Karpas-422 (cell line): ENCODE measurements at places on chromosomes 12 and 14.

DNA sequence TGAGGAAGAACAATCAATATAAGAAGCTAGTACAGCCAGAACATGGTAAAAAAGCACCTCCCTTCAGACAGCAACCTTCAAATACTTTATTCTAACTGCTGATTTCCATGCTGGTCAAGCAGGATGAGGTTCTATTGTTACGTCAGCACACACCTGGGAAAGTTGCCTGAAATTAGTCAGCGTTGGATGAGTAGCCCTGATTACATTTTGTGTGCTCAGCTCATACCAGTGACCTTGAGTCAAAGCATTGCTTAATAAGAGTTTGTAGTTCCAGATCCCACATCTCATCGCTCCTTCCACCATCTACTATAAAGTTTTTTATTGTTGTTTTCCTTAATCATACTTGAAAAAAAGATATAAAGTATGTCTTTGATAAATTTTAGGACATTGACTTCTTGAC, 361.5 kb downstream of the EGLN3 start:
- no peak for DNase-seq

DNA sequence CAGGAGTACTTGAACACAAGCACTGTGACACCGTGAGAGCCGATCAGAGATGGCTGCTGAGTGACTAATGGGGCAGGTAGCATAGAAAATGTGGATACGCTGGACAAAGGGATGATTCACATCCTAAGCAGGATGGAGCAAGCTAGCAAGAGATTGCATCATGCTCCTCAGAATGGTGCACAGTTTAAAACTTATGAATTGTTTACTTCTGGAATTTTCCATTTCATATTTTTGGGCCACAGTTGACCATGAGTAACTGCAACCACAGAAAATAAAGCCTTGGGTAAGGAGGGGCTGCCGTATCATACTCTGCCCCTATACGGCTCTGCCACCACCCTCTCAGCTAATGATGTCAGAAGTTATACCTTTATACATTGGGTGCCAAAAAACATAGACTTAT, 23.3 kb upstream of the MARK3 start:
- DNase-seq: no peak

GRCh38 chr12:21906919-21907493, 34.2 kb downstream of the ABCC9 start:
- no peak for DNase-seq

DNA sequence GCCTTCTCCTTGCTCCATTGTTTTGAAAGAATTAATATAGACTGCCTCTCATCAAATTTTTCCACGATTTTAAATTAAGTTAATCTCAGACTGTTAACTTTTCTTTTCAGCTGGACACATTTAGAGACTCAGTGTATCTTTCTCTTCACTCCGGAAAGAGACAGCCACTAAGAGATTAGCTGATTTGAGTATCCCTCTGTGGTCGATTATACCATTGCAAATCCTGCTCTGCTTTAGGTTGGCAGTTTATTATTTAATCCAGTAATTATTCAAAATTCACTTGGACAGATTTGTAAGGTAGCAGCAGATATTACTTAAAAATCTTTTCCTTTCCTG, 588 bp upstream of the TWF1 start:
- peak; percentile 71 for DNase-seq

GRCh38 chr12:14514154-14514842, 53.4 kb downstream of the PLBD1 start:
- DNase-seq: peak; percentile 83

- DNase-seq: no peak
Measured at GRCh38 chr12:116624516-116624915, 65.3 kb downstream of the MAP1LC3B2 start.

DNA sequence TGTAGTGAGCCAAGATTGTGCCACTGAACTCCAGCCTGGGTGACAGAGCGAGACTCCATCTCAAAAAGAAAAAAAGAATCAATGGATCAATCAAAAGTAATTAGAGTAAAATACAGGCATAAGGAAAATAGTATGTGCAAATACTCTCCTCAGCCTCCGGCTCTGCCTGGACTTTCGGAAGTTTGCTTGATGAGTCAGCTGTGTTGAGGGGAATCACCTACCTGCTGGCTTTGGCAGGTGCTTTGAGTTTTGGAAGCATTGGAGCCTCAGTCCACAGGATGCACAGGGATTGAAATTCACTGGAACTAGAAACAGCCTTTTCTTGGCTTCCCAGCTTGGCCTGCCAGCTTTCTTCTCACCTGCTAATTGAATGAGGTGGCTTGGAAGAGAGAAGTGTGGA, 268.2 kb downstream of the PCNX1 start:
- no peak for DNase-seq

DNA sequence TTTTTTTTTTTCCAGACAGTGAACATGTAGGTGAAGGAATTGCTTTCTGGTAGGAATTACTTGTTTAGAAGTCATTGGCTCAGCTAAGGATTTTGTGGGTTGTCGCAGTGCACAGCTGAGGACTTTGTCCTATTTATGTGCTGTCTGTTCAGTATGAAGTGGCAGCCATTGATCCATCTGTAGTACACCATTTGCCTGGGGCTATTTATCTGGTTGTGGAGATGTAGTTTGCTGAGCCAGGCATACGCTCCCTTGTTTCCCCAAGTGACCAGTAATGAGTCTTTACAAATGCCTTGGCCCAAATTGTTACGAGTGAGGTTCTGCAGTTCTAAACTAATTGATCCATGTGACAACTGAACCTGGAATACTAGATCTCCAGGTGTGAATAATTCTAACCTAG, 140.1 kb downstream of the NRXN3 start:
- DNase-seq: no peak

DNA sequence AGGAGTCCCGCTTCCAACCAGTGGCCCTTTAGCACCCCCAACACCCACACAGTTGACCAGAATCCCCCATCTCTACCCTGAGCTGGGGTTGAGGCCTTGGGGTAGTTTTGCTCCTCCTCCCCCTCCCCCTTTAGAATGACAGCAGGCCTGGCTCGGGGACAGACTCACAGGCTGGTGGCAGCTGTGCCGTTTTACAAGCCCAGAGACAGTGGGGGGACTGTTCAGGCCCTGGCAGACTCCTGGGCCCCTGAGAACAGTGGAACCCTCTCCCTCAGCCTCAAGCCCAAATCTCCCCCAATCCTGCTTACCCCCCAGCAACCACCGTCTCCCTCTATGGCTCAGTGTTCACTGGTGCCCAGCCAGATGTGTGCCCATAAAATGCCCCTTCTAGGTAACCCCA, 10.1 kb downstream of the TMEM119 start:
- no peak for DNase-seq

DNA sequence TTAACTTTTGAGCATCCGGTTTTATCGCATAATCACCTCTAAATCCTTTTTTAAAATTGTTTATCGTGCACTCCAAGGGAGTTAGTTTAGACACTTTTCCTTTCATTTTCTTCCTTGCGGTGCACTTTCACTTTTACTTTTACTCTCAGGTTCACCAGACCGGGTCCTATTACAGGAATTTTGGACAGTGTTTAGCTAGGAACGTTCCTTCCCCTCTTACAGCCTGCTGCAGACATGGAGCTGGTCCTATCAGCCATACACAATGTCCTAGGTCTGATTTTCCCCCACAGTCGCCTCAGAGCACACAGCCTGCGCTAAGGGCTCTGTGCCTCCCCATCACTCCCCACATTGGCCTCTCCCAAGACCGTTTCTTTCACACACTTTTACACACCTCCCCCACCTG, 103.9 kb downstream of the ALG10 start:
- no peak for DNase-seq

DNA sequence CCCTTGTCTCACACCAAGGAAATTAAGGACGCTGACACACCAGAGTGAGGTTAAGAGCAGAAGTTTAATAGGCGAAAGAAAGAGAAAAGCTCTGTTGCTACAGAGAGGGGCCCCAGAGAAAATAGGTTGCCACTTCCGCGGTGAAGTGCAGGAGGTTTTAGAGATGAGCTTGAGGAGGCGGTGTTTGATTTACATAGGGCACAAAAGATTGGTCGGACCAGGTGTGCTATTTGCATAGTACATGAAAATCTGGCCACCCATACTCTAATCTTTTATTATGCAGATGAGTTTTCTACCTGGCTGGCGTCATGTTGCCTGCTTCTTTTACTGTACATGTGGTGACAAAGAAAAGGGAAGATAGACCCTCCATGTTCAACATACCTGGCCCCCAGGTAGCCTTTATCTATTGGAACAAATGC, 23.3 kb upstream of the MYF6 start:
- DNase-seq: no peak

- DNase-seq: no peak
Measured at GRCh38 chr12:68406134-68406576, 74.0 kb upstream of the MDM1 start.

GRCh38 chr12:47920913-47921312, 16.1 kb upstream of the VDR start:
- DNase-seq: no peak

- no peak for DNase-seq
Measured at GRCh38 chr14:57174466-57174865, 94.2 kb downstream of the EXOC5 start.

- peak; percentile 85 for DNase-seq
Measured at GRCh38 chr14:103562179-103562428, 353 bp downstream of the BAG5 start.

DNA sequence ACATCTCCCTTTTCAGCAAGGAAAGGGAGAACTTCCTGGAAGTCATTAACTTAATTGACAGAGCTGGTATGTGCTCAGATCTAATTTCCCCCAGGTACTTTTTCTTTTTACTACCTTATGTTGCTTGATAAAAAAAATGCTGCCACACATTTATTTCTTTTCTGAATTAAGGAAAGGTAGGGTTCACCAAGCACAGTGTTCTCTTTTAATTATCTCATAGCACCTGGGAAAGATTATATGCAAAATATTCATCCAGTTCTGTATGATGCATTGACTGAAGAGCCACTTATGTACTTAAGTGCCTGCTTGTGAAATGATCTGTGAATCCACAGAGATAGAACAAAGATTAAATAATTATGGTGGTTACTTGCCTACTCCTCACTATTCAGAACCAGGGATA, 25.1 kb downstream of the KCNC2 start:
- no peak for DNase-seq

DNA sequence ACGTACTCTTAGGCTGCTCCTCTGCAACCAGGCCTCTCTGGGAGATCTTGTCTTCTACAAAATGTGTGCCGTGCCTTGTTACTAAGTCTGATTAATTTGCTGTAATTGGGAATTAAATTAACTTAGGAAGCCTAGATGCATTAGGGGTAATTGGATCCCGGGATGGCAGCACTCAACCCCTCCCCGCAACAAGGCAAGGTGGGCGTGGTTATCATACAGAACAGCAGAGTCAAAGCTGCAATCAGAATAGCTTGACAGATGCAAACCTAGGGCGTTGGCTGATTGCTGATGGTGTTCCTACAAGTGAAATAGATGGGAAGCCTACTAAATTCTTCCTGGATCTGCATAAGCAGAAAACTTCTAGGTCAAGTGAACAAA, 34.5 kb upstream of the NFYB start:
- DNase-seq: no peak

- no peak for DNase-seq
Measured at GRCh38 chr12:28817524-28817923, 331.6 kb upstream of the FAR2 start.

DNA sequence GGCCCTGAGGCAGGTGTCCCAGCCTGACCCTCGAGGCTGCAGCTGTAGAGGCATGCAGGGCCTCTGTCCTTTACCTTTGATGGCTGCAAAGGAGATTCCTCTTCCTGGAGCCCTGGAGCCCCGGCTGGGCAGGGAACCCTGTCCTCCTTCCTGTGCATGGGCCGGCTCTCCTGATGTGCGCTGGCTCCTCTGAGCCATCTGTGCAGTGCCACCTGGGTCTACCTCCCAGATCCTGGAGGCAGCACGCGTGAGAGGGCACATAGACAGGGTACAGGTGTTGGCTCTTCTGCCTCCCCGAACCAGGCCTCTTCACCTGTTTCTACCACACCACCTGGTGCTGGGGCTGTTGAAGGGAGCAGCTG, 115.1 kb downstream of the BEGAIN start:
- DNase-seq: no peak

GRCh38 chr12:55713721-55714120, 2.1 kb upstream of the BLOC1S1 start:
- DNase-seq: no peak
